Stimulated activated CD4-positive, alpha-beta T cell treated with anti-CD3 and anti-CD28 coated beads, Interleukin-1b, Interleukin-23, amount 100 ng/mL, for 1 hour (primary cell): ENCODE measurements at places on chromosomes 11 and 22.

GRCh38 chr11:12556155-12556554 lies 118.1 kb upstream of the TEAD1 start:
- DNase-seq = no peak

- no peak for DNase-seq
These were observed 108.7 kb upstream of the AKIP1 start for GRCh38 chr11:8802251-8802650.

- no peak for DNase-seq
These were observed 57.5 kb upstream of the CD82 start for GRCh38 chr11:44507896-44508445.

- no peak for DNase-seq
These were observed 80.4 kb downstream of the SLC1A2 start for GRCh38 chr11:35338921-35339320.

DNA sequence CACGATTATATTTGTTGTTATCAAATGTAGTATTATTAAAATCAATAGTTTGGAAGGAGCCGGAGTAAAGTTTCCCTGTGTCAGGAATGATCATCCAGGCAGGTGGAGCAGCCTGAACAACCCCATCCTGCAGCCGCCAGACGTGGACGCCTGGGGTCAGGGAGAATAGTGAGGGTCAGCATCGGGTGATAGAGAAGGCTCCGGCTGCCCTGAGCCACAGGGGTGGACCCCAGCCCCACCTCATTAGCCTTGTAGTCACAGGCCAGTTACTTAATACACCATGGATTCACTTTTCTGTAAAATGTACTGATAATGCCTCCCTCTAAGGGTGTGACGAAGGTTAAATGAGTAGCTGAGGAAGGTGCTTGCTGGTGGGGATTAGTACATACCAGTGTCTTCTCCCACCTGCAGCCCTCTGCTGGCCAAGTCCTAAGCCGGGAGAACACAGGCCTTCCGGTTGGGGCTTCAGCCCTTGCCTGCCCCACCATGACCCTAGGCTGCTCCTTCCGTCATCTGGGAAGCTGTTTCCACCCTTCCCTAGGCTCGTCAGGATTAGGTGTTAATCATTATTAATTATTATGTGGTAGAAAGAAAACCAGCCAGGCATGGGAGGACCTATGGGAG lies 14.9 kb downstream of the TMEM121B start:
- no peak for DNase-seq

- DNase-seq = no peak
These were observed 9.3 kb downstream of the MRPL16 start for GRCh38 chr11:59801160-59801706.

DNA sequence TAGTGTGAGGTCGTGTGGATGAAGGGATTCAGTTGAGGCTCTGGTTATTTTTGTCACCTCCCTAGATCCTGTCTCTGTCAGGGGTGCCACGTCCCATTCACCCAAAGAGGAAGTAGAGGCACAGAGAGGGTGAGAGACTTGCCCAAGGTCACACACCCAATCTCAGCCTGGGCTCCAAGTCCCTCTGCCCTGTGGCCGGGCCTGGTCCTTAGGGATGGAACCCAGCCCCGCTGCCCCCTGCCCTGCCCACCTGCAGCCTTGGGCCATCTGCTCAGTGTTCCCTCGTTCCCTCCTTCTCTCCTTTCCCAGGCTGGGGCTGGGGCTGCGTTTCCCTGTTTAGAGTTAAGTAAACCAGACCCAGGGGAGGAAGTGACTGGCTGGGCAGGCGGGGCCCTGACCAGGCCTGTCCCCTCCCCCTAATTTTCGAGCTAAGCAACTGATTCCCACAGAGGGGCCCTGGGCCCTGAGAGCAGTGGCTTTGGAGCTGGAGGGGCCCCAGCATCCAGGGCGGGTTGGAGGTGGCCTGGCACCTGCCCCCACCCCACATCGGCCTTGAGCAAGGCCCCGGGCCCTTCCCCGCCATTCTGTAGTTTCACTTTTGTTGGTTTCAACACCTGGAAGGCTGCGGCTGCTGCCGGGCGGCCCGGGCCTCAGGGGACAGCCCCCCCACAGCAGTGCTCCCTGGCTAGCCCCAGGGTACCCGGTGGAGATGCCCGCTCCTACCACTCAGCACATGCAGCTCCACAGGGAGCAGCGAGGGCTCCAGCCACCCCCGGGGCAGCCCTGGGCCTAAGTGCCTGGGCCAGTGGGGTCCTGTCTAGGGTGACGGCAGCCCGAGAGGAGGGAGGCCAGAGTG lies 1.5 kb downstream of the TCIRG1 start:
- no peak for DNase-seq

- DNase-seq = no peak
These were observed 13.0 kb downstream of the SCN4B start for GRCh38 chr11:118139578-118139977.

DNA sequence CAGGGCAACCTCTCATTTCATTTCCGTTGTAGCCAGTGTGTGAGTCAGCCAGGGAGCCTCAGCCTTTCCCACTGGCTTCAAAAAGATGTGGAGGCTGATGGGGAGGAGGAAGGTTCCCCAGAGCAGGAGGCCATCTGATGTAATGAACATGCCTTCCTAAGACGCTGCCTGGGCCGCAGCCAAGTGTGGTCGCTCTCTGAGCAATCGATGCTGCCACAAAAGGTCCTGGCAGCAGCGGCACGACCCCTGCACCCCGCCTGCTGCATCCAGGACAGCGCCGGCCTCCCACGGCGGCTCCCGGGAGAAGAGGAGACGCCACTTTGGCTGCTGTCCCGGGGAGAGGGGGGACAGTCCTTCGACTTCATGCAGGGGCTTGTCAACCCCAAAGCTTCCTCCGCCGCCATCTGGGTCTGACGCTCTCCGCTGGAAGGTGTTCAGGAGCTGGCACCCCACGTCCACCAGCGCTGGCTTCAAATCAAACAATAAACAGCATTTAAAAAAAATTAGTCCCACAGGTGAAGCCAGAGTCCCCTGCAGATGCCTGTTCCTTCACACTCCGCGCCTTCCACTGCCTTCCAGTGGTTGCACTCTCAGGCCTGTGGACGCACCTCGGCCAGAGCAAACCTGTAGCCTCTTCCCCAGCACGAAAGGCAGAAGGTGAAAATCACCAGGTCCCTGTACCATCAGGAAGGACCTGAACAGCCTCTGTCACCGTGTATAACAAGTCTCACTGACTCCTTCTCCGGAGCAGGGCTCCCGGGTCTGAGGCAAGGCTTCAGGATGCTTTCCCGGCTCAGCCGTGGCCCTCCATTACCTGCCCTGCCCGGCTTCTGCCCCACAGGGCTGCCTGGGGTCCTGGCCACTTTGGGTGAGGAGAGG lies 930.7 kb downstream of the BRD1 start:
- no peak for DNase-seq

DNA sequence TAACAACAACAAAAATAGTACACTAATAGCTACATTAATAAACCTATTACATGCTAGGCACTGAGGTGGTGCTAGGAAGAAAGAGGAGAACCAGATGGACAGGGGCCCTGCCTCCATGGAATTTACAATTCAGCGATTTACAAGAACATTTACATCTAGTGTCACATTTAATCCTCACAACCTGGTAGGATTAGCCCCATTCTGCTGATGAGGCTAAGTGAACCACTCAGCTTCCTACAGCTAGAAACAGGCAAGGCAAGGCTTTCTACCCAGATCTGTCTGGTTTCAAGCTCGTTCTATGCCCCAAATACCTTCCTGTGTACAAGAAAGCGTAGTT lies 368.4 kb downstream of the BUD13 start:
- no peak for DNase-seq

DNA sequence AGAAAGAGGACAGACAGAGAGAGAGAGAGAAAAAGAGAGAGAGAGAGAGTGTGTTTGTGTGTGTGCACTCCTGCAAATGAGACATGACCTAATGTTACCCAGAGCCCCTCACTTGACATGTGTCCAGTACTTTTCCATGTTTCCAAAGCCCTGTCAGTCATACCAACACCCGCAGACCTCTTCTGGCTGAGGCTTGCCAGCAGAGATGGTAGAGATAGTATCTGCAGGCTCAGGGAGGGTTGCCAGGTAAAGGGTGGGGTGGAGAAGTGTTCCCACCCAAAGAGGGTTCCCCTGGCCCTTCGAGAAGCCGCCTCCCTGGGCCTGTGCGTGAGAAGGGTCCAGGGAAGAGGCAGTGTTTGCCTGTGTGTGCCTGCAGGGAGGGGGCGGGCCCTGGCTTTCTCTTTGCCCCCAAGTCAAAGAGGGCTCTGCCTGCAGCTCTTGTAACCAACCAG lies 40.7 kb downstream of the POU2F3 start:
- DNase-seq = no peak

- no peak for DNase-seq
These were observed 20.8 kb downstream of the PIK3IP1 start for GRCh38 chr22:31271485-31271884.

DNA sequence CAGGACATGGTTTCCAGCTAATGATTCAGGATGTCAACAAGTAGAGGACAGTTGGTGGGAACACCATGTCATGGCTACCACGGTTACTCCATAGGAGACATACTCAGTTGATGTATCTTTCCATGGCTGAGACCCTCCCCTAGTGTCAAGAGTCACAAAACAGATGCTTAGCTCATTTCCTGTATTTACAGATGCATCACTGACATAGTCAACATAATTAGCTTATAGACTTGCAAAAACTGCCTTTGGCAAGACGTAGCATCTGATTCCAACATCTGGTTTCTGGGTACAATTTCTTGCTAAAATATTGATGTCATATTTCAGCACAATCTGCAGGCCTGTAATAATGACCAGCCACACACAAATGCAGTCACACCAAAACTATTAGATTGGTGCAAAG lies 550.3 kb downstream of the FAM181B start:
- DNase-seq = no peak

DNA sequence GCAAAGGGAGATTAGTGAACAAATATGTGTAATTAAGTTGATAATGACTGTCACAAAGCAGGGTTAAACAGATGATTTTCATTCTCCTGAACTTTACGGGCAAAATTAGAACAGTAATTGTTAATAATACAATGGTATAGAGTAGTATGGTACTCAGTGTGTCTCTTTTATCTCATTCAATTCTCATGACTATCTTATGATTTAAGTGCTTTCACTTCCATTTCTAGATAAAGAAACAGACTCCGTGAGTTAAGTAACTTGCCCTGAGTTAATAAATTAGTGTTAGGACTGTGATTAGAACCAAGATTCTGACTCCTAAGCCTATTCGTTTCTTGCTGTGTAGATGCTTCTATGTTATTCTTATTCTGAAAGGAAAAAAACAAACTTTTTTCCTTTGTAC lies 22.0 kb downstream of the PIH1D2 start:
- DNase-seq = no peak

DNA sequence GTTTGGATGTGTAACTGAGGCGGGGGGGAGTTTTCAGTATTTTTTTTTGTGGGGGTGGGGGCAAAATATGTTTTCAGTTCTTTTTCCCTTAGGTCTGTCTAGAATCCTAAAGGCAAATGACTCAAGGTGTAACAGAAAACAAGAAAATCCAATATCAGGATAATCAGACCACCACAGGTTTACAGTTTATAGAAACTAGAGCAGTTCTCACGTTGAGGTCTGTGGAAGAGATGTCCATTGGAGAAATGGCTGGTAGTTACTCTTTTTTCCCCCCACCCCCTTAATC lies 2.3 kb downstream of the MALAT1 start:
- DNase-seq = no peak

DNA sequence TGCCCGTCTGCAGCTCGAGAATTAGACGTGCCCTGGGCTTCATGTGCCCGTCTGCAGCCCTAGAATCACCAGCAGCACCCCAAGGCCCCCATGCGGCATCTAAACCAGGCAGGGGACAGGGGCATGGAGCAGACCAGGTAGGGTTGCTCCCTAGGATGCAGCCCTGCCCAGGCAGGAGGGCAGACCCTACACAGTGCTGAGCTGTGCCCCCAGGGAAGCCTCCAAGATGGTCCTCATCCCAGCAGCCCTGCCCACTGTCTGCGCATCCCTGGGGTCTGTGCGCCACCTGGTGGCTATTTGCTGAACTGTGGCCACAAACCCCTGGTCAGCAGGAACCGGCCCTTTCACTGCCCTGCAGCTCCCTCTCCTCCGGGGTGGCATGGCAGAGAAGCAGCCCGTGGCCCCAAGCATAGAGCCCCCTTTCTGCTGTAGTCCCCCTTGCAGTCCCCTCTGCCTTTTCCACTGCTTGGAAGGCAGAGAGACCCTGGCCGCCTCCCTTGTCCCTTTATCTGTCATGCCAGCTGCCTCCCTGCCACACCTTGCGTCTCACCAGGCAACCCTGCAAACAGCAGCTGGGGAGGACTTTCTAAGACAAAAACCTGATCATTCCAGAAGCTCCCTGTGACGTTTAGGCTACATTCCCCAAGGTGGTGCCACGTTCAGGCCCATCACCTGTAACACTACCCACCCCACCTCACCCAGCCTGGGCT lies 86.6 kb downstream of the KCNQ1 start:
- peak; percentile 46 for DNase-seq

- DNase-seq = no peak
These were observed 7.9 kb downstream of the ASPHD2 start for GRCh38 chr22:26436903-26437515.

DNA sequence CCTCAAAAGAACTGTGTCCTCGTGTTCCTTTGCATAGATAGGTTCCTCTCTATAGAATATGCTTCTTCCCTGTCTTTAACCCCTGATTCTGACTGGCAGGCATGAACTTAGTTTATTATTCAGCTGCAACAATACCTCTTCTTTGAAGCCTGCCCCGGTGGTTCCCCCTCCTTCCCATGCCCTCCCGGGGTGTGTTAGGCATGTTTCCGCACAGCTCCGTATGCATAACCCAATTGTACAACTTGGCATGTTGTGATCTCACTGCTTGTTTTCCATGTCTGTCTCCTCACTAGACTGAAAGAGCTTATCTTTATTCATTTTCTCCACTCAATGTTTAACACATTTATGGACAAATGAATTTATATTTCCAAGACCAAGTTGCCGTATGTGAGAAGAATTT lies 72.6 kb downstream of the DEPDC5 start:
- no peak for DNase-seq

- no peak for DNase-seq
These were observed 1.8 kb upstream of the TUB start for GRCh38 chr11:8079111-8079675.

DNA sequence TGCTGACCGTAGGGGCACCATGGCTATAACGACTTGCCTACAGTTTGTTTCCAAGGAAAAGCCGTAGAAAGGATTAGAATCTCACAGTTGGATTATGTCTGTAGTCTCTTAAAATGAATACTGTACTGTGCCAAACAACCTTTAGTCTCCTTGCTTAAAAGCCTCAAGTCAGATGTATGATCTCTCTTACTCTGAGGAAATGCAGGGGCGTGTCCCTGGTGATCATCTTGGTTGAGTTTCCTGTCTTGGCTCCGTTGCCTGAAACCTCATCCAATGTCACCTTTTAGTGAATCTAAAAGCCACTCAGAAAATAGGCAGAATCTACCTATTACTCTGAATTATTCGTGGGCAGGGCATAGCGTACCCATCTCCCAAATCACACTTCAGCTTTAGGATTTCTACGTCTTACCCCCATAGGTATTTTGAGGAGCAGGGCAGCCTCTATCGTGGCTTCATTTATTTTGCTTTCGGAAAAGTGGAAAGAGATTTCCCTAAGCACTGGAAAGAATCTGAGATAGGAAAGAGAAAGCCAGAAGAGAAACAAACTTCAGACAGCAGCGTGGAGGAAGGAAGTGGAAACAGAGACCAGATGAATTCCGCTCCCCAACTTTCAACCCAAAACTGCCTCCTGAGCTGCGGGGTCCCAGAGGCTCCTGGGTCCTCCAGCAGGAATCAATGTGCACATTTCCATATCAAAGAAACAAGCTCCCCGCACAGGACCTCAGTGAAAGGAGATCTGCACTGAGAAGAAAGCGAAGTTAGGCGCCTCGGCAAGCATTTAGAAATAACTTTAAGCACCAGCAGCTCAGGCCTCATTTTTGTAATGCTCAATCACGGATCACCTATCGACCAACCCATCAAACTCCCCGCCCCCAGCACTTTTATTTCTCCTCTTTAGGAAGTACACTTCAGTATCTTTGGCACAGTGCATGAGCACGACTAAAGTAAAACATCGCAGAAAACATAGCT lies 245.8 kb downstream of the ETS1 start:
- DNase-seq = no peak
